ENCODE measurements at places on chromosomes 13 and 19. TPM values are rescaled to one million over a fixed set of nuclear protein-coding genes. Genes with fewer than 3 reads are reported as not detected.

Gene OR7D2
- total RNA-seq: not detected

Gene ADM5
- total RNA-seq: 9.8 TPM

Gene CDC16
- total RNA-seq: 41.1 TPM

Gene PRODH2
- not detected for total RNA-seq

Gene MCEMP1
- not detected for total RNA-seq

Gene ATP8B3
- 0.11 TPM for total RNA-seq

Gene IGFL3
- not detected for total RNA-seq

Gene ANKLE1
- not detected for total RNA-seq

Gene FGF14
- not detected for total RNA-seq

Gene ZNF667
- 2.2 TPM for total RNA-seq

Gene ZNF93
- total RNA-seq: 2.9 TPM

Gene MAB21L1
- total RNA-seq: not detected

Gene ACP7
- not detected for total RNA-seq

Gene SCN1B
- 20.8 TPM for total RNA-seq

Gene PNMA8C
- total RNA-seq: 0.53 TPM

Gene AKT2
- 137 TPM for total RNA-seq

Gene POP4
- 26.8 TPM for total RNA-seq

Gene LGALS4
- not detected for total RNA-seq

Gene ZNF560
- not detected for total RNA-seq

Gene ERFL
- not detected for total RNA-seq

Gene FCAR
- total RNA-seq: not detected

Gene TMEM221
- total RNA-seq: not detected

Gene MUC16
- 0.32 TPM for total RNA-seq

Gene TLE6
- not detected for total RNA-seq

Gene ZNF763
- total RNA-seq: 2.8 TPM

Gene ZNF208
- total RNA-seq: 3.8 TPM

Gene LRFN3
- 26.6 TPM for total RNA-seq
